Activated T-cell treated with anti-CD3 and anti-CD28 coated beads, Interleukin-2, amount 50 U/mL, for 72 hours (primary cell): ENCODE measurements at places on chromosomes 1 and 21.

GRCh38 chr1:183116416-183116815, 69.6 kb upstream of the LAMC2 start:
- no peak for DNase-seq

DNA sequence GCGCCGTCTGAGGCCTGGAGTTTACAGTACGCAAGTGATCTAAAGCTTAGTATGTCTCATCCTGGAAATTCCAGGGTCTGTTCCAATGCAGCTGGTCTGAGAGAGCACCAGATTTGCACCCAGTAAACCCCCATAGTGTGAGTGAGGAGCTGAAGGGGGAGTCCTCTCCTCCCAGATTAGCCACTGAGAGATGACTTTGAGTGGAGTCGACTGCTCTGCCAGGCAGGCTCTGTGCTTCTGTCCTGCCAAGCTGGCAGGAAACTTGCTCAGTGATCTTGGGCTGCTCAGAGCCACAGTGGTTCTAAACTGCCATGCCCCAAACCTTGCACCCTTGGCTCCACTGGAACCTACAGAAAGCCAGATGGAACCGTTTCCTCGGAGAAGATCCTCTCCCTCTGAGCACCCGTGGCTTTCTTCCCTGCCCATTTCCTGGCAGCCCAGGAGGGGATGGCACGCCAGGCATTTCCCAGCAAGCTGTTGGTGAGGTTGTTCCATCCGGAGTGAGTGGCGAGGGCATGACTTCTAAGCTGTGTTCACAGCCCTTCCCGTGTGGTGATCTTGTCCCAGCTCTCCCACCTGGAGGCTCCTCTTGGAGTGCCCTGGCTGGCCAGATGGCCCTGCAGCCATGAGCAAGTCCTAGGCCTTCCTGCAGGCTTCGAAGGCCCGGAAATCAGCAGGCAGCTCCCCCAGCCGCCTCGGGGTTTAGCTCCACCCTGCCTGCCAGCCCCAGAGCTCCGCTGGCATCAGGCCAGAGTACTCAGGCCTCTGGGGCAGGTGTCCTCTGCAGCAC, 125.9 kb upstream of the VAMP3 start:
- DNase-seq = no peak

DNA sequence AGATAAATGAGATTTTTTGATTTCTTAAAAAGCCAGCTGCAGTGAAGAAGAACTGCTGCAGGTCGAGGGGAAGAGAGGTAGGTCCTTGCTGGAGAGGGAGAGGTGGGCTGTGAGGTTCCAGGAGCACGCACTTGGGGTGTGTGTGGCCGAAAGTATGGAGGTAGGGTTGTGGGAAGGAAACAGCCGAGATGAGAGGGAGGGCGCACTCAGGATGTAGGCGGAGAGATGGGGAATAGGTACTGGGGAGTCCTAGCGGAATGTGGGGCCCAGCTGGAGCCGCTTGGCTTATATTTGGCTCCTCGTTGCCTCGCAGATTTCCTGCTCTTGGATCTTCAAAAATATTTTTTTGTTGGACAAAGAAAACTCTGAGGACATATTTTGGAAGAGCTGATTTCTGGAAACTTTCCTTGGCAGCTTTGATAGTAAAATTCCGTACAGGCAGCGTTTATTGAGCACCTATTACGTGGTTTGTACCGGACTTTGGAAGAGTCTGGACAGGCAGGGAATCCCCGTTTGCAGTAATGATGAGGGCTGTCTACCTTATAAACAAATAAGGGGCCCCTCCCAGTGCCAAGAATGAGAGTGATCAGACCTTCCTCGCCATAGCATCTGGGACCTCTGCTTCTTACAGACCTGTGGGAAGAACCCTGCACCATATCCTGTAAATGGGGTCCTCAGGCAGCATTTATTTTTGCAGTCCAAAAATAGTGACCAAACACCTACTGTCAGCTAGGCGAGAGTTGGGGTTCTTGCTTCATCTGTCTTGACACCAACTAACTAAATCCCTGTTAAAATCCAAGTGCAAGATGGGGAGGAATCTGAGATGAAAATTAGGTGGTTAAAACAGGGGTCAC, 1.5 kb downstream of the LRRC8D start:
- no peak for DNase-seq

DNA sequence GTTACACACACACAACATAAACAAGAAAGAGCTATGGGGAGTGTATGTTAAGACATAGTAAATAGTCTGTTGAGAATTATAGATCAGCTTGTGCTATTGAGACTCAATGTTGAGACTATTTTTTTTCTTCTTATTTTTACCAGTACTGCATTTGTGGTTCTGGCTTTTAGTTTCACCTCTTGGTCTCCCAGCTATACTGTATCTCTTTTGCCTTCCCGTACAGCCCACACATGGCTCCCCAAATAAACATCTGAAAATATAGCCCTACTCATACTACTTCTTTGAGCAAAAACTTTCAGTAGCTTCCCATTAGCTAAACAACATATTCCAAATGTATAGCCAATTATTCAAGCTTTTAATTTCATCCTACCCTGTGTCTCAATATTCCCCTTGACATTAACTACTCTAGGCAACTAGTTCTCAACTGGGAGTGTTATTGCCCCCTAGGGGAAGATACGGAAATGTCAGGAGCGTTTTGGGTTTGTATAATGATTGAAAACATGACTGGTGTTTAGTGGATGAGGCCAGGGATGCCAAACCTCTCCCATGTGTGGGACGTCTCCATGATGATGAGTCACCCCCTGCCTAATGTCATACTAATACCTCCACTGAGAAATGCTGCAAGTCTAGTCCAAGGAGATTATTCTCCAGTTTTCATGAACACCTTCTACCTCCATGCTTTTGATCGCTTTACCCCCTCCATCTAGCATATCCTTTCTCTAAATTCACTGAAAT, 6.8 kb downstream of the RPE65 start:
- peak; percentile 6 for DNase-seq

DNA sequence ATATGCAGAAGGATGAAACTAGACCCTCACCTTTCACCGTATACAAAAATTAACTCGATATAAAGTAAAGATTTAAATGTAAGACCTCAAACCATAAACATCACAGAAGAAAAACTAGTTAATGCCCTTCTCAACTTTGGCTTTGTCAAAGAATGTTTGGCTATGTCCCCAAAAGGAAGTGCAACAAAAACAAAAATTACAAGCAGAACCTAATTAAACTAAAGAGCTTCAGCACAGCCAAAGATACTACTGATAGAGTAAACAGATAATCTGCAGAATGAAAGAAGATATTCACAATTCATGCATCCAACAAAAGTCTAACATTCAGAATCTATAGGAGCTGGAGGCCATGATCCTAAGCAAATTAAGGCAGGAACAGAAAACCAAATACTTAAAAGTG, 824.6 kb upstream of the NEGR1 start:
- DNase-seq = no peak

- DNase-seq = no peak
Measured at GRCh38 chr1:223221686-223222085, 78.6 kb upstream of the TLR5 start.

- DNase-seq = no peak
Measured at GRCh38 chr1:205766038-205766437, 9.2 kb downstream of the RAB29 start.
